ENCODE measurements at places on chromosomes 1 and 21.

DNA sequence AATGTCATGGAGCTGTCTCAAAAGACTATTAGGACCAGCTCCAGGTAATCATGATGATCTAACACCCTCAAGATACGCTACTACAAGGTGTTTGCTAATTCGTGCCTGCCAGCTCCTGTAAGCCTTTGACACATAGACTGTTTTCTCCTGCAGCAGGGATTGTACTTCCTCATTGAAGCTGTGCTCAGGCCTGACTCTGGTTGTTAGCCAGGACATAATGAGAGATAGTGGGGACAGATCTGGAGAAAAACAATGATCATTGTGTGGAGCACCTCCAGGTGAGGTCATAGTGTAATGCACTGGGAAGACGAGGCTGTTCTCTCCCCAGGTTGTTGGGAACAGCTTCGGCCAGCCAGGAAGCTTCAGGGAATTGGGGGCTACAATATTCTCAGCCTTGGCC is 94.6 kb downstream of the SETD4 start:
- no peak for DNase-seq

GRCh38 chr1:44590475-44590874 is 83.8 kb downstream of the TMEM53 start:
- DNase-seq = no peak

DNA sequence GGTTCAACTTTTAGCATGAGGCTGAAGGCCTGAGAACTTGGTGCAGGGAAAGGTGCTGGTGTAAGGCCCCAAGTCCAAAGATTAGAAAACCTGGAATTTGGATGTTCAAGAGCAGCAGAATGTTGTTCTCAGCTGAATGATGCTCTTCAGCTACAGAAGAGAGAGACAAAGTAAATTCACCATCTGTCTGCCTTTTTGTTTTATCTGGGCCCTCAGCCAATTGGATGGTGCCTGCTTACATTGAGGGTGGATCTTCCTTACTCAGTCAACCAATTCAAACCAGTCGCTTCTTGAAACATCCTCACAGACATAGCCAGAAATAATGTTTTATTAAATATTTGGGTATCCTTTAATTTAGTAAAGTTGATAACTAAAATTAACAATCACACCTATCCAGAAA is 748.2 kb upstream of the ADAMTS5 start:
- DNase-seq = no peak

DNA sequence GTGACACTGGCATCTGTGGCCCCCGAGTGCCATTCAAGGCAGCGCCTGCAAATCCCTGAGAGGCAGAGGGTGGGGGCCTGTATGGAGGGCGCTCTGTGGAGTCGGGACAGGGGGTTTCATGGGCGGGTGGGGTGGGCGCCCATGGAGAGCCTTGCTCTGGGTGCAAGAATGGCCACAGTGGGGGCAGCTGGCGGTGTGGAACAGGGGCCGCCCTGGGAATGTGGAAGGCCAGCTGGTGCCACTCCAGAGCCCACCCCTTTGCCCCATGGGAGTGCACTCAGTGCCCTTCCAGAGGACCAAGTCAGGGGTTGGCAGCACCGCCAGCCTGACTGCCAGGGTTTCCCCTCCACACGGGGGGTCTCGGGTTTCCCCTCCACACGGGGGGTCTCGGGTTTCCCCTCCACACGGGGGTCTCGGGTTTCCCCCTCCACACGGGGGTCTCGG is 55.0 kb upstream of the TRAPPC10 start:
- no peak for DNase-seq

- no peak for DNase-seq
These were observed 42.8 kb downstream of the MTR start for GRCh38 chr1:236837897-236838296.

- no peak for DNase-seq
These were observed 17.3 kb downstream of the C1orf21 start for GRCh38 chr1:184403961-184404726.

DNA sequence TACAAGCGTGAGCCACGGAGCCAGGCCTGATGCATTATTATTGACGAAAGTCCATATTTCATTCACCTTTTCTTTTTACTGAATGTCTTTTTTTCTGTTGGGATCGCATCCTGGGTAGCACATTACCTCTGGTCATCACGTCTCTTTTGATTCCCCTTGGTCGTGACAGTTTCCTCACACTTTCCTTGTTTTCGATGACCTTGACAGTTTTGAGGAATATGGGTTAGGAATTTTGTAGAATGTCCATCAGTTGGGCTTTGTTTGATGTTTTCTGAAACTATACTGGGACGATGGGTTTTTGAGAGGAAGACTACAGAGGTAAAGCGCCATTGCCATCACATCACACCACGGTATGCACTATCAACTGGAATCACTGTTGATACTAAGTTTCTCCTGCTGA is 26.6 kb upstream of the GALNT2 start:
- no peak for DNase-seq

All from germinal center (tissue), 1 donor.